ENCODE measurements at places on chromosomes 1 and 21. TPM values are rescaled to one million over a fixed set of nuclear protein-coding genes. Genes with fewer than 3 reads are reported as not detected.

CYYR1 gene
- 1.6 TPM for total RNA-seq

SERINC2 gene
- 212 TPM for total RNA-seq

C4BPB gene
- total RNA-seq = 5.0 TPM

PEX19 gene
- total RNA-seq = 59.3 TPM

S100A9 gene
- total RNA-seq = 34.9 TPM

NTPCR gene
- 64.8 TPM for total RNA-seq

KCNN3 gene
- total RNA-seq = 2.5 TPM

HLX gene
- total RNA-seq = 1.7 TPM

GRCh38 chr1:8318436-8318835 lies 522 bp downstream of the SLC45A1 start:
- no peak for DNase-seq

DNA sequence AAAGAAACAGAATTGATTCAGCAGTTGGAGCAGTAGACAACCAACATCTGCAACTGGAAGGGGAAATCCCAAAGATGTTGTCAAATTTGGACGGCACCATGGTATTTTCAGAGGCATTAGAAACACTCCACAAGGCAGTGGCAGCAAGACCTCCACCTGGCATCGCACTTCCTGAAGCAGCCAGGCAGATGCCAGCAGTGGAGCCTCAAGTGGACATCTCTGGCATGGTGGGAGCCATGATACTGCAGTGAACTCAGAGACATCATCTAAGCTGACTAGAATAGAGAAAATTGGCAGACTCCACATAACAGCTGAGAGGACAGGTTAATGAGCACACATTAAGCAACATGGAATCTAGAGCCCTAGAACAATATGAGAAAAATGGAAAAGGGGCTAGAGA lies 33.9 kb upstream of the RGS8 start:
- no peak for DNase-seq

DNA sequence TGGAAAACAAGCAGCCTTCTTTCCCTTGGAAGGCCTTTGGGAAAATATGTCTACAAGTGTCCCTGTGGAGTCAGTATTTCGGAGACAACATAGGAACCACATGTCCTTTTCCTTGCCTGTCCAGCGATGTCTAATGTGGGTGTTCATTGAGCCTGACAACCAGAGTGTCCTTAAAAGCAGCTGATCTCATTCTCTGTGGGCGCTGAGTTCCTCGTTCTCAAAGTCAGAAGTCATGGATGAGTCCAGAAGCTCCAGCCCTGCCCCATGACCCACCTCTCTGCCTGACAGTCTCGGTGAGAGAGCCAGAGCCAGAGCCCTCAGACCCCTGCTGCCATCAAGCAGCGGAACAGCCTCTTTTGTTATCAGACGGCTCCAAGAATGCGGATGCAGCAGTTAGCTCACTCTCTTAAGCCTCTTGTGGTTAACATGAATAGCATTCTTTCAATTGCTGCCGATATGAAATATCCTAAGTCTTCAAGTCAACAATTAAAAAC lies 329.2 kb downstream of the TGFB2 start:
- no peak for DNase-seq

- no peak for DNase-seq
Measured at GRCh38 chr1:109537450-109538178, 2.1 kb upstream of the GPR61 start.

GRCh38 chr1:12276225-12276624 lies 46.4 kb downstream of the VPS13D start:
- no peak for DNase-seq

DNA sequence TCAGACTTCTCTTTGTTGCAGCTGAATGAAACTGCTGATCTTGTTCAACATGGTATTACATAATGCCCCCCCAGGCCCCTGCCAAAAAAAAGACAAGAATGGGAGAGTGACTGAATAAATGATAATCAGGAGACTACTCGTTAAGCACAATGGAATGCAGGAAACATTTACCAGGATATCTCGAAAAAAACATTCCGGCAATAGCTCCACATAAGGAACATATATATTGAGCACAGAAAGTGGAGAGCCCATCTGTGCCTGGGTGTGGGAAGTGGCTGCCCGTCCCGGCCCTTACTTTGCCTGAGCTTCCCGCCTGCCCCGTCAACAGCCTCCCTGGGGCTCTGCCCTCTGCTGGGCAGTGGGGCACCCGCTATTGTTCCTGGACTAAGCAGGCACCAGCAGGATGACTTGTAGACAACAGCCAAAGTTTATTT lies 13.3 kb downstream of the TRIM11 start:
- DNase-seq = no peak

DNA sequence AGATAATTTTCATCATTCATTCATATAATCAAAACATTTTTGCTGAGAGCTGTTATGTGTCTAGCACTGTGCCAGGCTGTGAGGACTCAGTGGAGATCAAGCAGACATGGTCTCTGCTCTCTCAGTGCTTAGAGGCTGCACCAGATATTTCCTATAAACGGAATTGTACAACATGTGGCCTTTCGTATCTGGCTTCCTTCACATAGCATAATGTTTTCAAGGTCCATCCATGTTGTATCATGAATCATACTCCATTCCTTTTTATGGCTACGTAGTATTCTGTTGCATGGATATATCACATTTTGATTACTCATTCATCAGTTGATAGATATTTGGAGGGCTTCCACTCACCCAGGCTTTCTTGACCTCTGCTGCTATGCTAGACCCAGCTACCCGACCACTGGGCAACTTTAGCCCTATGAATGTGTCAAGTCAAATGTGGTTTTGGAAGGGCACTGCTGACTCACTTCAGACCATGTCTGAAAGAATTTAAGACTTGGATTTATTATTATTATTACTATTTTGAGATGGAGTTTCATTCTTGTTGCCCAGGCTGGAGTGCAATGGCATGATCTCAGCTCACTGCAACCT lies 18.5 kb downstream of the NCF2 start:
- DNase-seq = no peak

DNA sequence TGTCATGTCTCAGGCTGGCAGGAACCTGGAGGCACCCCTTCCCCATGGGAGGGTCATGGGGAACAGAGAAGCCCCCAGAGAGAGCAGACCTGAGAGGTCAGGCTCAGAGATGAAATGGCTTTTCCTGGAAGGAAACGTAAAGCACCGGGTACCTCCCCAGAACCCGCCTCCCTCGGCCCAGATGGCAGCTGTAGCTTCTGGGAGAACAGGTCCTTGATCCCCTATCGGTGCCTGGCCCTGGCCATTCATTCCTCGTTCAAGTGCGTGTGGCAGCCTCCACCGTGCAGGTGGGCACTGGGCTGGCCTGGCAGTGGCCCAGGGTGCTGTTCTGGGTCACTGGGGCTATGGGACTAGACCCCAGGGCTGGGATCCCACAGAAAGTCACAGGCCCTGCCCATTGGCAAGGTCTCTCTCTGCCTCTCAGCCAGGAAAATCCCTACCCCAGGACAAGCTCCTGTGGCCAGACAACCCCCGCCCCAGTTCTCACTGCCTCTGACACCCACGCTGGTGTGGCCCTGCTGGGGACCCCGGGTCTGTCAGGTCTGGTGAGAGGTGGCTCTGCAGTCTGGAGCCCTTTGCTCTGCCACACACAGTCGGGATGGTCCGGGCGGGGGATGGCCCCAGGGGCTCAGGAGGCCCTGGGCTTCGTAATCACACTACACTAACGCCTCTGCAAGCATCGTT lies 183.2 kb upstream of the VAMP3 start:
- no peak for DNase-seq

GRCh38 chr1:224996266-224996665 lies 66.8 kb downstream of the DNAH14 start:
- no peak for DNase-seq

DNA sequence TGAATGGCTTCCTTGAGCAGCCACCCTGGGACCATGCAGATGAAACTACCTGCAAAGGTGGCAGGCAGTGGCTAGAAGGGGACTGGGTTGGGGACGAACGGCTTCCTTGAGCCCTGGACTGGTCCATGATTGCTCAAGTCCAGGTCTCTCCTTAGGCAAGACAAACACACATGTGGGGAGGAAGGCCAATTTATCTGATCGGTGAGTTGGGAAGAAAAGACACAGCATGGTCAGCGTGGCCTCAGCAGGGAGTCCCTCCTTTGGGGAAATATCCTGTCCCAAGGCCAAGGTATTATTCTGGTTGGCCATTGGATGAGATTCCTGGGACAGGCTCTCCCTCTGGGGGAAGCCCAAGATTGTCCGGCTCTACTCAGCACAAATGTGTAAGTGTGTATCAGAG lies 116.3 kb upstream of the ERG start:
- no peak for DNase-seq

GRCh38 chr21:36841866-36842265 lies 124.6 kb downstream of the HLCS start:
- DNase-seq = no peak

- DNase-seq = no peak
Measured at GRCh38 chr1:43039228-43040055, 80.8 kb upstream of the SLC2A1 start.

GRCh38 chr1:66311092-66311491 lies 222.9 kb upstream of the SGIP1 start:
- no peak for DNase-seq

DNA sequence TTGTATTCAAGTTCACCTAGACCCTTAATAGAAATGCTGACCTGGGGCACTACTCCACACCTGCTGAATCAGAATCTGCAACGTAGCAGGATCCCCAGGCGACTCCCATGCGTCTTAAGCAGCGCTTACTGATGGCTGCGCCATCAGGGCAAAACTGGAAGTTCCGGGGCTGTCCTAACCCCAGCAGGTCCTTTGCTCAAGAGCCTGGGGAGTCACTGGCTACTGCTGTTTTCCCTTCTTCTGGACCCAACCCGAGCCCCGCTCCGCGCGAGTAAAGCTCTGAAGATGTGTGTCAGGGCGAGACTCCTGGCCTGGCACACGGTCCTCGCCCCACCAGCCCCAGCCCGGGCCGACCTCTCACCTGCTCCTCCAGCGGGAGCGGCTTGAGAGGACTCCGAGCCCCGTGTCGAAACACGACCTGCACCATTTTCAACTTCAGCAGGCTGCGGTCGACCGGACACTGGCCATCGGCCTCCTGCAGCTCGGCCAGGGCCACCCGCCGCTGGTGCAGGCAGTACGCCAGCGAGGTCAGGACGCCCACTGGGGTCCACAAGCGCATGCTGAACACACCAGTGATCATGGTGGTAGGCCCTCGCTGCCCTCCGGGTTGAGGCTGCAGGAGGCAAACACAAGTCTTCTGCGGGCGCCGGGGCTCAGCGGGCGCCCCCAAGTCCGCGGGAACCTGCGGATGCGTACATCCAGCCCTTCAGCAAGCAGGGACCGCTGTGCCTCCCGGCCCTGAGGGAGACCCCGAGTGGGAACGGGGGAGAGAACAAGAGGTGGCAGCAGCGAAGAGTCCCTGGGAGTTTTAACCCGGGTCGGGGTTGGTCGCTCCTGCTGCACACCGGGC lies 630 bp downstream of the ACP6 start:
- peak; percentile 60 for DNase-seq

- DNase-seq = no peak
Measured at GRCh38 chr1:29875557-29876028, 639.3 kb downstream of the PTPRU start.

DNA sequence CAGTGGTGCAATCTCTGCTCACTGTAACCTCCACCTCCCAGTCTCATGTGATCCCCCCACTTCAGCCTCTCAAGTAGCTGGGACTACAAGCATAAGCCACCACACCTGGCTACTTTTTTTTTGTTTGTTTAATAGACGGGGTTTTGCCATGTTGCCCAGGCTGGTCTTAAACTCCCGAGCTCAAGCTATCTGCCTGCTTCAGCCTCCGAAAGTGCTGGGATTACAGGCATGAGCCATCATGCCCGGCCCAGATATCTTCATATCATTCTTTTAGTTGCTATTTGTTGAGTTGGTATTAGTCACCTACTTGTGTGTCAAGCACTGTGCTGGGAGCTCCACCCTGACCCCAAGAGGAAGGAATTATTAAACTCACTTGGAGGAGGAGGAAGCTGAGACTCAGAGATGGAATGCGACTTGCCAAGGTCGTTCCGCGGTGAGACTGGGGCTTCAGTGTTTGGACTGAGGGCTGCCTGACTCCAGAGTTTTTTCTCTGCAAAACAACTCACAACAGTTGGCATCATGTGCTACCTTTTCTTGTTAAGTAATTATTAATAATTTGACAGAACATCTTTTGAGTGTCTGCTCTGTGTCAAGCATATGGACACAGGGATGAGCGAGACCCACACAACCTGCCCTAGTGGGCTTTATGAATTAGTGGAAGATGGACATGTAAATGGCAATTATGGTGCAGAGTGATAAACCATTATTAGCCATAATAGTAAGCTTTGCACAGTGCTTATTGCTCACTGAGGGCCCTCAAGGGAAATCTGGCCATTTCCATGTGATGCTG lies 132.0 kb downstream of the FOXD2 start:
- peak; percentile 59 for DNase-seq

GRCh38 chr1:50983219-50983802 lies 13.3 kb downstream of the CDKN2C start:
- DNase-seq = no peak

- DNase-seq = no peak
Measured at GRCh38 chr1:107480548-107481415, 339.9 kb downstream of the NTNG1 start.

- no peak for DNase-seq
Measured at GRCh38 chr1:115679141-115679611, 37.4 kb downstream of the VANGL1 start.

- no peak for DNase-seq
Measured at GRCh38 chr1:83064589-83065242, 934.2 kb downstream of the TTLL7 start.

- DNase-seq = no peak
Measured at GRCh38 chr1:167518331-167518700, at the start of gene CD247. Gene CD247, minus strand, starts transcription at chr1:167518529. Its CDS starts 64 bp downstream, at chr1:167518465.

DNA sequence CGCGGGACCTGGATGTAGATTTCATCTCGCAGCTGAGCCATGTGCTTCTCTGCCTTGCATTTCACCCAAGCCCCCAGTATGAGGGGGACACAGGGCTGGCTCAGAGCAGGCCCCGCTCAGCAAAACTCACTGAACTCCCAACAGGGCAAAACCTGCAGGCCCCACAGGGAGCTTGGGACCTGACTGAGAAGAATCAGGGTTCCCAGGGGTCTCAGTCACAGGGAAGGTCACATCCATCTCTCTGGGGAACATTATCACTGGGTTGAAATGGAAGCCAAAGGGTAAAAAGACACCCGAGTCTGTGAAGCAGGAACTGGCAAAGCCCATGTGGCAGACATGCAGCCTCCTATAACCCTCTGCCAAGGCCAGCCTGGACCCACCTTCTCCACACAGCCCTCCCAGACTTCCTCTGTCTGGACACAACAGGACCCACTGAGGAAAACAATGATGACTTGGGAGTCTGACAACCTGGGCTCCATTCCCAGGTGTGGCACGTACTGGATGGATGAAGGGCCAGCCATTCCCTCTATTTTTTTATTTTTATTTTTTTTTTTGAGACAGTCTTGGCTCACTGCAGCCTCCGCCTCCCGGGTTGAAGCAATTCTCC lies 11.7 kb downstream of the HSPG2 start:
- no peak for DNase-seq
